ENCODE measurements at places on chromosomes 16 and 17. TPM values are rescaled to one million over a fixed set of nuclear protein-coding genes. Genes with fewer than 3 reads are reported as not detected.

DNA sequence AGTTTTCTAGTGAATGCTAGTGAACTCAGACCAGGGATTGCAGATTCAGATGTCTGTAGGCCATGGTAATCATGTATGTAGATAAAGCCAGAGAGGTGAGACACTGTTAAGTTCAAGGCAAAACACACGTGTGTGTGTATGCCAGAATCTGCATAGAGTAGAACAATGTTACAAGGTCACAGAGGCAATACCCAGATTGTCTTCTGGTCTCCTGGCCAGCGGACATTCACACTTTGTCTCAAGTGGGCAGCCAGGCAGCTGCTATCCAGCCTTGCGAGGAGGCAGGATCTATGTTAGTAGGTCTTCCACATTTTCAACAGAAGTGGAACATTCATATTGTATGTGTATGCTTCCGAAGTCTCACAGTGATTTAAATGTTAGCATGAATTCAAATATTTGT is 244.4 kb downstream of the FTO start:
- DNase-seq: no peak

DNA sequence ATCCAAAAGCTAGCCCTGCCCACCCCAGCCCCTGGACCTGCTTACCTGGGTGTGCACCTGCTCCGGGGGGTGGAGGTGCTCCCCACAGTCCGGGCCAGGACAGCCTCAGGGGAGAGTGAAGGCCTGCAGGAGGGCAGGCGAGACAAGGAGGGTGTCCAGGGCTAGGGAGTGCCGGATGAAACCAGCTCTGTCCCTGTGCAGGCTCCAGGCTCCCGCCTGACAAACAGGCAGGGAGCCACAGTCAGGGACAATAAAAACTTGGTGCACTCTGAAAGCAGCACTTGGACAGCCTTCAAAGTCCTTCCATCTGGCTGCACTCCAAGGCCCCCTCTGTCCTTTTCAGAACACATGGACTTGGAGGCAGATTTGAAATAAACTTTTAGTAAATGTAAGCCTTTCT is 3.9 kb downstream of the PAQR4 start:
- no peak for DNase-seq

GRCh38 chr17:68368387-68368786 is 77.1 kb downstream of the ARSG start:
- DNase-seq: no peak

Gene PRSS27
- polyA plus RNA-seq: 0.92 TPM

- no peak for DNase-seq
Observed at GRCh38 chr16:8407351-8407750, 183.0 kb downstream of the TMEM114 start.

DNA sequence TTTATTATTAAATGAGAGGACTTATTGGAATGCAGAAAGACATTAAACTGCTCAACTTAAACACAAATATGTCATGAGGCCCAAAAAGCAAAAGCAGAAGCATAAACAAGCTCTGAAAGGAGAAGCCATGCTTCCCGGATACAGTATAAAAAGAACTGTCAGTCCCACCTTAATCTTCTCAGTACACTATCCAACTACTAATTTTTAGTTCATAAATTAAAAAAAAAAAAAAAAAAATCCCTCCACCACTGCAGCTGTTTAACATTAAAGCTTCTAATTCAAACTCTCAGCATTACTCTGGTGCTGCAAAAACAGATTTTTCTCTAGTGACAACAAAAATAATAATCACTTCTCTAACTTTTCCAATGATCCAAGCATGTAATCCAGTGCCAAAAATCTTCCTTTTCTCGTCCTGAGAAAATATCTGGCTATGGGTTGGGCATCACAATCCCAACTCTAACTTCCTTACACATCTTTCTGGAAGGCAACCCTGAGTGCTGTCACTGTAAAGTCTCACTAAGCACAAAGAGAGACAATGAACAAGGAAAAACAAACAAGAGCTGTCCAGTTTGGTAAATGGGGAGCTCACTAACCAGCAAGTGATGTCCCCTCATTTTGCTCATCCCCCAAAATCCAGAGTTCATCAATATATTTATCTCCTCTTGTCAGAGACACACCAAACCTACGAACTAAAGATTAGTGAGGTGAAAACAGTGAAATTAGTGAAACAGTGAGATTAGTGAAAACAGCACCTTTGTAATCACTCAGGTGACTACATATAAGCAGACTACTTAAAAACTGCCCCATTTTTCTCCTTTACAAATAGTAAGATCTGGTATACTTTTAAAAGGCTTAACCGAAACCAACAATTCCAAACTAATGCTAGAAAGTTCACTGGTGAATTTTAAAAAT is 5.5 kb downstream of the USP32 start:
- no peak for DNase-seq

DNA sequence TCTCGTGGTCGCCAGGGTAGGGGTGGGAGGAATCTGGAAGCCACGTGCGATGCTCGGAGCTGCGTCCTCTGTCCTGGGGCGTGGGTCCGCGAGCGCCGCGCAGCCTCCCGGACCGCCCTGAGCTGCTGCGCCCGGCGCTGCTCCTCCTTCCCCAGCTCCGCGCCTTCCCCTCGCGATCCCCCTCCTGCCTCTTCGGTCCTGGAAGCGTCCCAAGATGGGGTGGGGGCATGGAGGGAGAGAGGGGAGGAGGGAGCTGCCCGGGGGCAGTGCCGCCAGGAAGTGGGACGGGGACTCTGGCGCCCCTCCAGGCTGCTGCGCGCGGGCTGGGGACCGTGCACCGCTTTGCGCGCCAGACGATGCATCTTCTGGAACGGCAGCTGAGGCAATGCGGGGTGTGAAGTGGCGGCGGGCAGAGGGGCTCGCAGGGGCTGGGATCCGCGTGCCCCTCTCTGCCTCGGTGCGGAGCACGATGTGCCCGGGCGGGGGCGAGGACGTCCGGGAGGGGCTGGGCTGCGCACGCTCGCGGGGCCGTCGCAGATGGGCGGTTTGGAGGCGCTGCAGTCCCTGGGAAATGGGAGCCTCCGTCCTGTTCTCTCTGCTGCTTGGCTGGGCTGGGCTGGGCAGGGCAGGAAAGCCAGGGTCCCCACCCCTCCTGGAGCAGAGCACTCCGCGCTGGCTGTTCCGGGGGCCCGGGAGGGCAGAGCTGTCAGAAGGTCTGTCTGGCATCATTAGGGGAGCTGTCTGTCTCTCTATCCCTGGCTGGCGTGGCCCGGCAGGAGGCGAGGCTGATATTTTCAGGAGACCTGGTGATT is 388.0 kb downstream of the SEC14L1 start:
- no peak for DNase-seq

Gene MSLN
- polyA plus RNA-seq: 11.6 TPM

- DNase-seq: no peak
Observed at GRCh38 chr17:69538795-69539194, 124.3 kb downstream of the MAP2K6 start.

Gene GNGT2
- polyA plus RNA-seq: 1.7 TPM

Gene DBNDD1
- polyA plus RNA-seq: 15.6 TPM

DNA sequence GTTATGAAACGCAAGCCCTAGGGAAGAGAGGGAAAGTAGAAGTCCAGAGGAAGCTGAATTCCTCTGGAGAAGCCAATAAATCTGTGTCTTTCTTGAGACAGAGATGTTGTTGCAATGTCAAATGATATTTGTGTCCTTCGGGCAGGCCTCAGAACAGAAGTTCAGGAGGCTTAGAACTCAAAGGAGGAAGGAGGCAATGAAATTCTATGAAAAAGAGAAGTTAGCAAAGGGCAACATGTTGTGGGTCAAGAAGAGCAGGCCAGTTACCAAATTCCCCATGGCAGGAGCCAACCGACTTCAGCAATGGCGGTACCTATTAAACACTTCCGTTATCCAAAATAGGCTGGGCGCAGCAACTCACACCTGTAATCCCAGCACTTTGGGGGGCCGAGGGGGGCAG is 109.0 kb upstream of the DHX40 start:
- DNase-seq: no peak

GRCh38 chr16:28531777-28532744 is 6.7 kb downstream of the NUPR1 start:
- DNase-seq: no peak

Gene ZNF385C
- 5.2 TPM for polyA plus RNA-seq

Gene TAT
- 0.20 TPM for polyA plus RNA-seq

DNA sequence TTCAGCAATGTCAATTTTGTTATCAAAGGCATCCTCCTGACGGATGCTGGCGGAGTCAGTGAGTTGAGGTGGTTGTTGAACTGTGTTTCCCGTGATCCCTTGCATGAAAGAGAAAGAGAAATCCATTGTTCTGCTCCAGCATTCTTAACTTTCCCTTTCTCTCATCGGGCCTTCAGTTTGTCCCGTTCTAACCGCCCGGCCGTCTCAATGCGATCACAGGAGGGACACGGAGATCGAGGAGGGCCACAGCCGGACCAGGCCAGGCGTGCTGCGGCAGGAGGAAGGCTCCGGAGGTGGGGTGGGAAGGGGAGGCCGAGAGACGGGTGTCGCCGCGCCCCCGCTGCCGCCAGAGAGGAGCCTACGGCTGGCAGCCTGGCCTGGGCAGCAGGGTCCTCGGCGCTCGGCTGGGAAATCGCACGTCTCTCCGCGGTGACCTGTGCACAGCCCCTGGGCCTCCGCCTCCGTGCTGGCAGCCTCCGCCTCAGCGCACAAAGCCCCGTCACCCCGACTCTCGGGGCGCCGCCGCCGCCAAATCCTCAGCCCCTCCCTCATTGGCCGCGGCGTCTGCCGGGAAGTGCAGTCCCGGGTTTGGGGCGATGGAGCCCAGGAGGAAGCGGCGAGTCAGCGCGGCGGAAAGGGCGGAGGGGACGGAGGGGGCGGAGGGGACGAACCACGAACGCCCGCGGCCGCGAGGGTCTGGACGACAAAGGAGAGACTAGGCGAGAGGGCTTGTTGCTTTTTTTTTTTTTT is 38.1 kb downstream of the SOST start:
- no peak for DNase-seq

DNA sequence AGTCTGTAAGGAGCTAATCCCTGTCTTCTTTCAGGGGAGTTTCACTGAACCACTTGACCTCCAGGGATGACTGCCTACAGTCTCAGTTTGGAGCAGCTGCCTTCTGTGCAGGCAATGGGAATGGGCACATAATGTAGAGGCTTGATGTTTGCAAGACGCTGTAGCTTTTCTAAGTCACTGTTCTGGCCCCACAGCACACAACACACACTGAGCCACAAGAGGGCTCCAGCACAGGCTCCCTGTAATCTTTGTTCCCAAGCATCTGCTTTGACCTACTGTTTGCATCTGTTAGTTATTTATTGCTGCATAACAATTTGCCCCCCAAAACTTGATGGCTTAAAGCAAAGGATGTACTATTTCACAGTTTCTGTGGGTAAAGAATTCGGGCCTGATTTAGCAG is 419.0 kb upstream of the ASIC2 start:
- DNase-seq: no peak

Gene HOXB4
- 22.8 TPM for polyA plus RNA-seq

Gene HOXB3
- 112 TPM for polyA plus RNA-seq

- DNase-seq: no peak
Observed at GRCh38 chr16:56320056-56320455, 105.3 kb downstream of the AMFR start.

GRCh38 chr16:80517846-80518245 is 22.9 kb upstream of the DYNLRB2 start:
- DNase-seq: no peak

GRCh38 chr16:26969589-26970231 is 97.0 kb upstream of the C16orf82 start:
- DNase-seq: no peak

- DNase-seq: peak; percentile 64
Observed at GRCh38 chr17:33142705-33143299, 150.3 kb downstream of the ASIC2 start.

DNA sequence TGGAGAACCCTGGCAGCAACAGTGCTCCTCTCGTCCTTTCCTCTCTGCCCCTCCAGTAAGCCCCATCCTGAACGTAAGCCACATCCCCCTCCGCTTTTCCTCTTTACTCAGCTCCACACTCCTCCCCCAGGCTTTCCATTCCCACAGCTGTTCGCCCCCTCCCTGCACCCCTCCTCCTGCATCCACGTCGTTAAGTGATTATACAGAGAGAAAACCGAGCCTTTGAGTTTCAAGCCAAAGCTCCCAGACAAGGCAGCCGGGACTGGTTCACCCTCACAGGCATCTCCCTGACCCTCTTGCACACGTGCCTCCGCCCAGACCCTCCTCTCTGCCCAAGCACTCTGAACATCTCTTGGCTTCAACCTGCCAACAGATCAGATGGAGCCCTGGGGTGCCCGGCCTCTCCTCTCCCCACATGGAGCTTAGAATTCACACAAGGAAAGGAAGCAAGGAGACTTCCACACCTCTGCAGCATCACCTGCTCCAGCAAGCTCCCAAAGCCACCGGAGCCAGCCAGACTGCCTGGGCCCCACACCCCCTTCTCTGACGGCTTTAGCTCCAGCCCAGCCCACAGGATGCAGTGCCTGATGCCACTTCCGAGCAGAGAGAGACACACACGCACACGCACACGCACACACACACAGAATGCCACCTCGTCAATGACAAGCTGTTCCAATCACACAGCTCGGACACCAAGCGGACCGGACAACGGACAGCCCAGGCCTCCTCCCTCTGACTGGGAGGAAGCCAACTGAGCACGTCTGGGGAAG is 99.9 kb upstream of the CCL2 start:
- no peak for DNase-seq

DNA sequence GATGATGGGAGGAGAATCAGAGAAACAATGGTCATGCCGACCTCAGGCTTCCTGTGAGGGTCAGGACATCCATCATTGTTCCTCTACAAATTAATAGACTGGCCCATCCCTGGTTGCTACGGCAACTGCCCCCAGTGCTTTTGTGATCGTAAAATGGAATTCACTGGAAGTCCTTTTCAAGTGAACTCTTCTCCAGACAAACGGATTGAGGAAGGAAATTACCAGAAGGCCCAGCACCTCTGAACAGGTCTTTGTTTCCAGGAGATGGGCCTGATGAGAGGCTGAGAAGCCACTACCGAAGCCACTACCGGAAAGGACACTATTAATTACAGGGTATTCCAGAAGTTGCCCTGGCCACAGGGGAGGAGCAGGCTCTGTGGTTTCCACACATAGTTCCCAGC is 126.0 kb downstream of the MGAT5B start:
- no peak for DNase-seq

DNA sequence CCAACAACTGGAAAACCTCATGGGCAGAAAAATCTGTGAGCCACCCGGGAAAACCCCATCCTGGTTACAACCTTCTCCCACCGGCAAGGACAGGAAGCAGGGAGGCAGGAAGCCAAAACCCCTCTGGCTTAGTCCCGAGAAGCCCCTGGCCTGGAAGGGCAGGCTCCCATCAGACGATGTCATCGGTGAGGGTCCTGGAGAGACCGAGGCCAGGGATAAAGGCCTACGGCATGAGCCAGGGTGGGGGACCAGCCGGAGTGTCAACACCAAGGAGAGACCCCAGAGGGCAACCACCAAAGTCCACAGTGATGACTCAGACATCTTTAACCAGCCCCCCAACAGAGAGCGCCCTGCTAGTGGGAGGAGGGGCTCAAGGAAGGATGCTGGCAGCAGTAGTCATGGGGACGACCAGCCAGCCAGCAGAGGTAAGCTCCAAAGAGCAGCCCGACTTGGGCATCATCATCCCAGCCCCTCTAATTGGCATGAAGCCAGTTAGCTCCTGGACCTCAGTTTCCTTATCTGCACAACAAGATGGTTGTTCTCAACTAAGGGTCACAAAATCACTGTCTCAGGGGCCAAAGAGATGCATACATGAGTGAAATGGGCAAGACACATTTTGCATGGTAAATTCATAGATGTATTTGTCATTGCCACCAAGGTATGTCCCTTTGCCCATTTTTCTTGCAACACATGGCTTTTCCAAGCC is 190.7 kb downstream of the KATNIP start:
- no peak for DNase-seq

GRCh38 chr16:11097094-11097786 is 152.9 kb downstream of the CLEC16A start:
- DNase-seq: no peak
